ENCODE measurements at places on chromosomes 3 and 15.

GRCh38 chr3:17946619-17947018, 204.2 kb upstream of the TBC1D5 start:
- DNase-seq: no peak

DNA sequence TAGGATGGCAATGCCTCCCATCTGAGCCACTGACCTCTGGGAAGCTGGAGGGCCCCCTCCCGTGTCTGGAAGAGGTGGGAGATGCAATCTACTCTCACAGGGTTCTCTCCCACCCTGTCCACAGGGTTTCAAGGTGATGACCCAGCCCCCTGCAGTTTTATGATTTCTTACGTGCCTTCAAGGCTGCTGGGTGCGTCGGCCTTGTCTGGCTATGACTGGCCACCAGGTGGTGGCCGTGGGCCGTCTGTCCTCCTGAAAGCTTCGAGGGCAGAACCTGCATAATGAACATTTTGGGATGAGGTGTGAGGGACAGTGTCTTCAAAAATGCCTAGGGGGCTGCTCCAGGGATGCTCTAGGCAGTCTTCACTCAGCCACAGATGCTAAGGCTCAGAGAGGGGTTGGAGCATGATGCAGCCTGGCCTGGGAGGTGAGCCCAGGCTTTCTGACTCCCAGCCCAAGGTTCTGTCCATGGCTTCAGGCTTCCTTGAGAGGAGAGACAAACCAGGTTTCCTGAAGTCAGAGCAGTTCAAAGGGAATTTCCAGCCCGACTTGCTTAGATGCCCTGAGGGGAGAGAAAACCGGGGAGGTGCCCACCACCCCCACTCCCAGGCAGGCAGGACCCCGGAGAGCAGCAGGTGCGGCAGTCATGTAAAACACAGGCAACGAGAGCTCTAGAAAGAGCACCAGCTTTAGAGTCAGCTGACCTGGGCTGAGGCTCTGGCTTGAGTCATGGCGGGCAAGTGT, 18.7 kb downstream of the ISG20 start:
- DNase-seq: no peak

DNA sequence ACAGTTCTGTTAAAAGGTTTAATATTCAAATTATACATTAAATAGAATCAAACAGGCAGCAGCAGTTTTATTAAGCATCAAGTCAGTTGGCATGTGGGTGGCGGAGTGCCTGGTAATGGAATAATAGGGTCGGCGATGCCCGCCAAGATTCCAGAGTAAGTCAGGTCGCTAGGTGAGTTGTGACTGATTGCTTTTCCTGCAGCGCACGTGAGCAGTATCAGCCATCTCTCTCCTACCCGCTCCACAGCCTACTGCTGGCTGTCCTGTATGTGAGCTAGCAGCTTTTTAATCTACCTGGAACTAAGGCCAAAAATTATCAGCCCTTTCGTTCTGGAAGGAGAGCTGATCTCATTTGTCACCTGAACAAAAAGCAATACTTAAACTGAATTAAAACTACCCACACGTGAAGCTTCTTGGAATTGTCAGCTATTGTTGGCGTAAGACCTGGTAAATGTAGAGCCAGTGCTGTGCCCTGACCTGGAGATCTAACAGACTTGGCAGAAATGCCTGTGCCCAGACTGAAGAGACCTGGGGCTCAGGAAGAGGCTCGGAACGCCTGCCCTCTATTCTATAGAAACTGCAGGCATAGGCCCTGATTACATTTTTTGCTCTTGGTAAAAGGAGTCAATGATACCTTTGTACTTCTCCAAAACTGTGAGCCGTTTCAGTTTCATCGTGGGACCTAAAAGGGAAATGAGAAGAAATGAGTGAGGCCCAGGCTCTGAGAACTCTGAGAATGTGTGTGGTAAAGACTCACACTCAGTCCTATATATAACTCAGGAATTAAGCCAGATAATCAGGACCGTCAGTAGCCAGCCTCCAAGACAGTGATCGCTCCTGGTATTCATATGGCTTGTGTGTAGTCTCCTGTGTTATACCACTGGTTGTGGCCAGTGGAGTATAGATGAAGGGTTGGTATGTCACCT, 21.9 kb downstream of the IDH3A start:
- no peak for DNase-seq

DNA sequence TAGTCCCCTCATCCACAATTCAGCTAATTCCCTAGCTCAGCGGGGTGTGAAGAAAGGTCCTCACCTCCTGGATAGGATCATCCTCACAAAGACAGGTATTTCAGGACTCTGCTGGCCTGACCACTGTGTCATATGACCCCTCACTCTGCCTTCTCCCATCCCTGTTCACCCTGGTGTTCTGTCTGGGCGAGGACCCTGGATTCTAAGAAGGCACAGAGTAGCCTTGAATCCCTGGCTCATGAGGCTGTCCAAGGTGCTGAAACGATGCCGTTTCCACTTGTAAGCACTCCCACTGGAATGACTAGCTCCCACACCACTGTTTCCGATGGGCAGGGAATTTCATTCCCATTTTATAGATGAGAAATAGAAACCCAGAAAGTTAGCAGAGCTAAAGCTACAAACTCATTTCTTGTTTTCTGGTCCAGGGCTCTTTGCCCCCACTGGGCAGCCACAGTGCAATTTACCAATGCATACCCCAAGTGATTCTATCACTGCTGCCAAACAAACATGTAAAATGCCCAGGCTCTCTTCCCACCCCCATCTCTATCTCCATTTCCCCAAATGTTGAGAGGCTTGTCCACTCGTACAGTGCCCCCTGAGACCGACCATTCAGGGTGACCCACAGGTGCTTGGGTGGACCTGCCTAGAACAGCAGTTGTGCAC, 83.2 kb downstream of the RAB11A start:
- DNase-seq: no peak

DNA sequence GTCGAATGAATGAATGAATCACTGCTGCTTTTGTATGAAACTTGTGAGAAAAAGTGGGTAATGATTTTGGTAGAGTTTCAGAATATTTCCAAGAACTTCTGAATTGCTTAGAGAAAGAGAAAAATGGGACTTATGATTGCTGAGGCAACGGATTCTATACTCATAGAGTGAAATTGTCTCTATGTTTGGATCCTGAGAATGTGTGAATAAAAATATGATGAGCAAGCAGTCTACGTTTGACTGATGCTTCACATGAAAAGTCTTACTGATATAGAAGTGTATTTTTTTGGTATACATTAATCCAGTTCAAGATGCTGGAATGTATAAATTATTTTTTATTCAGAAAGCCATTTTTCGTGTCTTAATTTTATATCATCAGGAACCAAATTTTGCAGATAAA, 441.1 kb downstream of the NLGN1 start:
- DNase-seq: no peak

Measured in naive thymus-derived CD8-positive, alpha-beta T cell (primary cell).